ENCODE measurements at places on chromosomes 13 and 19. TPM values are rescaled to one million over a fixed set of nuclear protein-coding genes. Genes with fewer than 3 reads are reported as not detected.

GRCh38 chr19:35905178-35905727, 2.8 kb downstream of the TYROBP start:
- DNase-seq, result no peak

GRCh38 chr19:40144151-40144550, 47.1 kb upstream of the MAP3K10 start:
- no peak for DNase-seq

DNA sequence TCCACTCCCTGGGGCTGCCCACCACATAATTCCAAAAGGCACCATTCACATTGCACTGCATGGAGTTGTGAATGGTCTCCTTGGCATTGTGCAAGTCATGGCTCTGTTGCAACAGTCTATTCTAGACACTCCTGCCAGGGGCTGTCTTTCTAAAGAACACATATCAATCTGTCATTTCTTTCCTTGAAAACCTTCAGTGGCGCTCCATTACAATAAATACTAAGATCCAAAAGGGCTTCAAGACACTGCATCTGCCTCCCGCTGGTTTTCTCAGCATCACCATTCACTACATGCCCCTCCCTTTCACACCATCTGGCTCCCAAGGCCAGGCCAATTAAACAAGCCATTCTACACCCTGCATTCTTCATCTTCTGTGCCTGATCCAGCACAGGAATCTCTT, 32.2 kb upstream of the TM9SF2 start:
- no peak for DNase-seq

GRCh38 chr13:110450941-110451730, 110.4 kb downstream of the RAB20 start:
- no peak for DNase-seq

GRCh38 chr19:50548191-50549058, 19.8 kb downstream of the LRRC4B start:
- peak; percentile 75 for DNase-seq

- DNase-seq, result no peak
These were observed 68.6 kb upstream of the FGF14 start for GRCh38 chr13:102470283-102470917.

DNA sequence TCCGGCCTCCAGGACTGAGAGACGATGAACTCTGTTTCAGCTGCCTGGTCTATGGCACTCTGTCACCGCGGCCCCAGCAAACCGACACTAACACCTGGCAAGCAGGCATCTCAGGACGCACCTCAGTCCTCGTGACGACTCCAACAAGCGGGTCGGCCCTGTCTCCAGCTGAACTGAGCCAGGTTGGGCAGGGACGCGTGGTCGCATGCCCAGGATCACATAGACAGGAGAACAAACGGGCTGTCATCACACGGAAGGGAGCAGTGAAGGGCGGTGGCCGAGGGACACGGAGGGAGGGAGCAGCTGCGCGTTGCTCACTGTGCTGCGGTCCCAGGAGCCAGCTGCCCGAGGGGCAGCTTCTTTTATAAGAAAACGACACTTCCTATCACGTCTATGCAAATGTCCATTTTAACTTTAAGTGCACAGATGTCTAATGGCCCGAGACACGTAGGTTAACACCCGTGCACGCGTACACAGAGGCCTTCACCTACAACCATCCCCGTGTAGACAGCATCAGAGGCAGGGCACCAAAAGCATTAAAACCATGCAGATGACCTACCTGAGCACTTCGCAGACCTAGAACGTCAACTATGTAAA, 8.9 kb downstream of the SGTA start:
- DNase-seq, result no peak

GRCh38 chr13:22050951-22051563, 380.2 kb downstream of the FGF9 start:
- DNase-seq, result no peak

DNA sequence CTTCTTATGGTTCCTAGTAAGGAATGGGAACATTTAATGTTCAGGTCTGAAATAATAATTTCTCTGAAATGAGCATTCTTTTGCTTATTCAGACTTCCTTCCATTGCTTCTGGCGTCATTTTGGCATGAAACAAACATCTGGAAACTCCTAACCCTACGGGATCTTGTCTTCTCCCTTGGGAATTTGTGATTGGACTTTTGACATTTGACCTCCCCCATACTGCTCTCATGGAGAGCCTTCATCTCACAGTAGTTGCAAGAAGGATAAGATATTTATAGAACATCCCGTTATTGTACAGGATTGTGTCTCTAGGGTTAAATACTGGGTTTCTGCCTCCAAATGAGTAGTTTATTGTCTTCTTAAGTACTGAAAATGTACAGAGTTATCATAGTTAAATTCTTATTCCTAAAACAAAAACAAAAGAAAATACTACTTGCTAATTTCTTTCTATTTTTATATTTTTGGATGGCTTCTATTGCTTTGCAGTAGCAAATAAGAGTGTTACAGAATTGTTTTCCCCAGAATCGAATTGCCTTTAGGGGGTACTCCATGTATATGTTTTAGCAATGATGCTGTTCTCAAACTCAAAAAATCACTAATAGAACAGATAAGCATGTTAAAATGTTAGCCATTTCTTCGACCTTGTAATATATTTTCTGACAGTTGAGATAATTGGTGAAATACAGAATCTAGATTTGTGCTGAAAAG, 366.8 kb downstream of the DLEU7 start:
- DNase-seq, result no peak

- no peak for DNase-seq
These were observed 75.9 kb downstream of the ZIC5 start for GRCh38 chr13:99895444-99896368.

DNA sequence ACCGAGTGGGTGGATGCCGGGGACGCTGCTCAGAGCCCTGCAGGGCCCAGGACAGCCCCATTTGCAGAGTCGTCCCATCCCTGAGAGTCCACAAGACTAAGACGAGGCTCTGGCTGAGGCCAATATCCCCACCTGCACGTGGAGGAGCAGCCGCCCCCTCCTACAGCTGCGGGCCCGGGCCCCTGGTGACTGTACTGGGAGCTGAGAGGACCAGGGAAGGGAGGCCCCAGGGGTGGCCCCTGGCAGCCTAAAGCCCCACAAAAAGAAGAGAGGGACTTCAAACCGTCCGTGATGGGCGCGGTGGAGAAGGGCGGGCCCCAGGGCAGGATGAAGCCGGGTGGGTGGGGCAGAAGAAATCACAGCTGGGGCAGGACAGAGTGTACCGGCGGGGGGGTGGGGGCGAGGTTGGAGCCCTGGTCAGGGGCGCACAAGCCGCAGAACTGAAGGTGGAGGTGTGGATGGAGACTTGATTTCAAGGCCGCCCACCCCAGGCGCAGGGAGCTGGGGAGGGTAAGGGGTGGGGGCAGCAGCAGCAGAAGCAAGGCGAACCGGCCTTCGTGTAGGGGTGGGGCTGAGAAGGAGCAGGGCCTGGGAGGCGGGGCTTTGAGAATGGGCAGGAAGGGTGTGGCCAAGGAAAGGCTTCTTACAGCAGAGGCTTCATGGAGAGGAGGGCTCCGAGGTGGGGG, 12.9 kb downstream of the CFD start:
- DNase-seq, result no peak

DNA sequence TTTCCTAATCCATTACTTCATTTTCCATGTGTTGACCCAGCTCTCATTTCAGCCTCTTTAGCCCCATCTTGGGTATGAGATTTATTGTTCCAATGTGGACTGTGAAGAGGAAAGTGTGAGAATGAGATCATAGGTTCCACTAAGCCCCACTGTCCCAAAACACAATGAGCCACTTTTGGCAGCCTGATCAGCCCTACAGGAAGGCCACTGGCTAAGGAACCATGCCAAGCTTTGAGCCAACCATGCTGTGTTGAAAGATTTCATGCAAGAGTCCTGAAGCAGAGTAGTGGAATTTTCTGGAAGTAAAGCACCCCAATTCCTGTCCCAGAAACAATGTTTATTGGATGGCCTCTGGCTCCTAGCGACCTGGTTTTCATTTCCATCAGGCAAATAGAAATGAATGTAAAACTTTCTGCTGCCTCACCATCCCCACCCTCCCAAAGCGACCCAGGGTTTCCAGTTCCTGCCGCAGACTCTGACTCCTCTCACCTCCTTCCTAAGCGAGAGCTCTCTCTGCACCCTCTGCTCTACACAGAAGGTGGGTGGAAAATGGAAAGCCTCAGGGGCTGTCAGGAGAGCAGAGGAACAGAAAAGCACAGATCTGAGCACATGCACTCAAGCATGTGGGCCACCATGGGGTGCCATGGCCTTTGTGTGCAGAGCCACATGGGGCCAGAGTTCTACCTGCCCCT, 73.1 kb downstream of the KCTD12 start:
- DNase-seq, result no peak

GRCh38 chr19:8639821-8640401, 9.5 kb downstream of the NFILZ start:
- no peak for DNase-seq

GRCh38 chr13:94173312-94173854, 306.1 kb downstream of the DCT start:
- no peak for DNase-seq

DNA sequence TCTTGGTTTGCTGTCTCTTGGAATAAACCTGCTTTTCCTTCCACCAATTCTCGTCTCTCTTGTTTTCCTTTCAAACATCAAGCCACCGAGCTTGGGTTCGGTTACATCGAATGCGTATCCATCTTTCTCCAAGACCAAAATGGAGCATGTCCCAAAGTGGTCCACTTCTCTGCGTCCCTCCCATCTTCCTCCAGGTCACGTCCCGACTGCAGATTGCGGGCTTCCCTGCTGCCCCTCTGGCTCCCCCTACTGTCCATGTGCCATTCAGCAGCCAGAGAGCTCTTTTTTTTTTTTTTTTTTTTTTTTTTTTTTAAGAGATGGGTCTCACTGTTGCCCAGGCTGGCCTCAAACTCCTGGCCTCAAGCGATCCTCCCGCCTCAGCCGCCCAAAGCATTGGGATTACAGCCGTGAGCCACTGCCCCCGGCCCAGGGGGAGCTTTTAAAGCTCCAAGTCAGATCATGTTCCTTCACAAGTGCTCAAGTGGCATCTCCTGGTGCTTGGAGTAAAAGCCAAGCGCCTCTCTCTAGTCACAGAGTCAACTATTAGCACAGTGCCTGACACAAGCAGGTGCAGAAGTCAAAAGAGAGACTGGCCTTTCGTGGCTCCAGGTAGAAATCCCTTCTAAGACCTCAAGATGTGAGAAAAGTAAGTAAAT, 10.0 kb downstream of the COL5A3 start:
- DNase-seq, result peak; percentile 37

- no peak for DNase-seq
These were observed 59.3 kb downstream of the ITGBL1 start for GRCh38 chr13:101511766-101512165.

- no peak for DNase-seq
These were observed 58.7 kb downstream of the SLC15A1 start for GRCh38 chr13:98693756-98694155.

DNA sequence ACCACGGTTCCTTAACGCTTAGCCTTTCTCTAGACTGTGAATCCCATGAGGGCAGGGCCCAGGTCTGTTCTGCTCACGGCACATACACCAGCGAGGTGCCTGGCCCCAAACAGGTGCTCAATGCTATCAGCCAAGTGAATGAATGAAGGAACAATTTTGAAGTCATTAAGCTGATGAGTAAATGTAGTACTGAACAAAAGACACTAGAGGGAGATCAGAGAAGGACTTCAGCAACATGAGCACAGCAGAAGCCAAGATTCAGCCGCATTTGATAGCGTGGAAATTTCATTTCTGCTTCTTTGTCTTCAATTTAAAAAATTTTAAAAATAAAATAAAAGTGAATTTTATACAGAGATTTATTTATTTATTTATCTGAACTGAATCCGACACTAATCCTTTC, 20.1 kb upstream of the MYO16 start:
- no peak for DNase-seq

GRCh38 chr19:1862424-1863327, 703 bp downstream of the KLF16 start:
- DNase-seq, result no peak

DNA sequence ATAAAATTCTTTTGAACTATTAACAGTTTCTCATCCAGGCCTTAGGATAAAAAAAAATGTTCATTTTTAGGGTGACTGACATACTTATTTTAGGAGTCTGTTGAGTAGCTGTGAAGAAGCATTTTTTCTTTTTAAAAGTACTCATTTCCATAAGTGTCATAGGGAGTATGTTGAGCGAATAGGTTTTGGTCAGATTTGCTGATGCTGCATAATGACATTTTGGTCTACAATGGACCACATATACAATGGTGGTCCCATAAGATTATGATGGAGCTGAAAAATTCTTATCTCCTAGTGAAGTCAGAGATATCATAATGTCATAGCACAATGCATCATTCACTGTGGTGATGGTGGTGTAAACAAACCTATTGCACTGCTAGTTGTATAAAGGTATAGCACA, 17.4 kb downstream of the NBEA start:
- DNase-seq, result no peak

DNA sequence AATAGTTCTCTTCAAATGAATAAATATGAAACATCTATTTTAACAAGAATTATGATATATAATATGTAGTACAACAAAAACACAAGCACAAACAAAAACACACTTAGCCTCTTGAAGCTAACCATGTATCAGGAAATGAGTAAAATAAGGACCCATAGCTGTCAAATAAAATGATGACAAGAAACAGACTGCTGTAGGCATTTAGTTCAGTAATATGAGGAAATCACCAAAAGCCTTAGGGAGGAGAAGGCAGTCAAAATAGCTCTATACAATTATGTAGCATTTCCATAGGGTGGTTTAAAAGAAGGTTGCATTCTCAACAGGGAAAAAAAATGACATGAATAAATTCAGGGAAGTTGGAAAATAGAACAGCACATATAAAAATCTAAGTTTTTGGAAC, 163.4 kb downstream of the PCDH20 start:
- DNase-seq, result no peak

DNA sequence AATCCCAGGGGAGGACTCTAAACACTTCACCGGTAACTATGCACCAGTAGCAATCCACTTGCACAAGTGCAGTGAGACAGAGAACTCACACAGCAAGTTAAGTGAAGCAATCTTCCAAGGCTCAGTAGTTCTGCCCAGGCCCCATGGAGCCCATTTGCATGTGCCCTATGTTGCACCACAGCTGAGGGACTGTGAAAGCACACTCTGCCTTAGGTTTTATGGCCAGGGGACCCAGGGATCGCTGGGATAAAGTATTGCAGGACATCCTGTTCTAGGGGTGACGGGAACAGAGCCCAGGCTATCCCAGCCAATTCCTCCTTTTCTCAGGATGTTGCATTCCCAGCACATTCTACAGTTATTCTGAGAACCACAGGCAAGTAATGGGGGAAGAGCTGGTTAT, 6.0 kb upstream of the AMER2 start:
- DNase-seq, result no peak

DNA sequence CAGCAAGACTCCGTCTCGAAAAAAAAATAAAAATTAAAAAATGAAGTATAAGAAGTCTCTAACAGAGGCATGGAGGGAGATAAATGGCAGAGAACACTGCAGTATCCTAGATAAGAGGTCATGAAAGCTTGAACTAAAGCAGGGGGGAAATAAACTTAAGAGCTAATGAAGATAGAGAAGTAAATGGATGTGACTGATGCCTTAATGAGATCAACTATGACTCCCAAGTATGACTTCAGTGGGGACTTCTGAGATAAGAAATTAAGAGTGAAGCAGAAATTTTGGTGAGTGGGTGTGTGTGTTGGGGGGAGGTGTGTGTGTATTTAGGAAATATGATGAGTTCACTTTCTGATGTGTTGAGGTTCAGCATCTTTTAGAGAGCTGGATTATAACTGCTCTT, 55.1 kb downstream of the DIAPH3 start:
- no peak for DNase-seq

GRCh38 chr19:54154603-54155345, 4.7 kb downstream of the LENG1 start:
- DNase-seq, result no peak

GRCh38 chr19:20964798-20965197, 41.7 kb downstream of the ZNF85 start:
- DNase-seq, result no peak

Gene MBD3L2
- total RNA-seq, result not detected

Gene LILRA6
- total RNA-seq, result not detected

Gene TMEM255B
- 4.4 TPM for total RNA-seq

Gene ZNF649
- total RNA-seq, result 29.3 TPM

Gene HSD17B14
- total RNA-seq, result 17.9 TPM
